ENCODE measurements at places on chromosomes 2 and 18.
A peak's percentile ranks its signal among the peaks of the same experiment; 100 is the strongest.

GRCh38 chr2:158496986-158497385 lies 40.2 kb downstream of the PKP4 start:
- no peak for DNase-seq

DNA sequence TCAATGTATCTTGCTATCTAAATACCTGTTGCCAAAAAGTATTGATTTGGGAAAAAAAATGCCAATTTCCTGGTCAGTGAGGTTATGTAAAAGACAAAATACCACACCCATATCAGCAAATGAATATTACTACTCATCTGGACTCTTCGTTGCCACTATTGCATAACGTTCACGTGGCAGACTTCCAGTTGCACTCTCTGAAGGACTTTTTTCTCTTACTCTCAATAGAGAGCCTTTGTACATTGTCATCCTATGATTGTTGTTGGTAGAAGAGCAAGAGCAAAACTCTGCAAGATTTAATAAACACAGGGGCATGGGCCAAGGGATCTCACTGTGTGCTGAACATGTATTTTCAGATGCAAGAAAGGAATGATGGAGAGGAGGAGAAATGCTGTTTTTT lies 689.8 kb downstream of the MBD2 start:
- no peak for DNase-seq

GRCh38 chr2:226524381-226524843 lies 275.2 kb downstream of the IRS1 start:
- DNase-seq, result no peak

DNA sequence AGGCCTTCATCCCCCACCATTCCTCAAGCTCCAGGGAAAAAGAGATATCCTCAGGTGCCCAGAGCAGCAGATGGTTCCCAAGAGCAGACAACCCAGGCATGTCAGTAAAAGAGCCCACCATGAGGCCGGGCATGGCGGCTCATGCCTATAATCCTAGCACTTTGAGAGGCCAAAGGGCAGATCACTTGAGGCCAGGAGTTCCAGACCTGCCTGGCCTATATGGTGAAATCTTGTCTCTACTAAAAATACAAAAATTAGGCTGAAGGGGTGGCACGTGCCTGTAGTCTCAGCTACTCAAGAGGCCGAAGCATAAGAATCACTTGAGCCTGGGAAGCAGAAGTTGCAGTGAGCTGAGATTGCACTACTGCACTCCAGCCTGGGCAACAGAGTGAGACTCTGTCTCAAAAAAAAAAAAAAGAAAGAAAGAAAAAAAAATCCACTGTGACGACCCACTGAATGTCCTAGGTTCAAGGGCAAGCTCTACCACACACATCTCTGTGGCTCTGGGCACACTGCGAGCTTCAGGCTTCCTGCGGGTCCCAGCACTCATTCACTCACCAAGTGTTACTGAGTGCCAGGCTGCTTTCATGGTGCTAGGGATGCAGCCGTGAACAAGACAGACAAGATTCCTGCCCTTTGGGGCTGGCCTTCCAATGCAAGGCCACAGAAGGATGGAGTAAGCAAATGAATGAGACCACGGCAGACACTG lies 6.5 kb upstream of the DUSP2 start:
- DNase-seq, result no peak

DNA sequence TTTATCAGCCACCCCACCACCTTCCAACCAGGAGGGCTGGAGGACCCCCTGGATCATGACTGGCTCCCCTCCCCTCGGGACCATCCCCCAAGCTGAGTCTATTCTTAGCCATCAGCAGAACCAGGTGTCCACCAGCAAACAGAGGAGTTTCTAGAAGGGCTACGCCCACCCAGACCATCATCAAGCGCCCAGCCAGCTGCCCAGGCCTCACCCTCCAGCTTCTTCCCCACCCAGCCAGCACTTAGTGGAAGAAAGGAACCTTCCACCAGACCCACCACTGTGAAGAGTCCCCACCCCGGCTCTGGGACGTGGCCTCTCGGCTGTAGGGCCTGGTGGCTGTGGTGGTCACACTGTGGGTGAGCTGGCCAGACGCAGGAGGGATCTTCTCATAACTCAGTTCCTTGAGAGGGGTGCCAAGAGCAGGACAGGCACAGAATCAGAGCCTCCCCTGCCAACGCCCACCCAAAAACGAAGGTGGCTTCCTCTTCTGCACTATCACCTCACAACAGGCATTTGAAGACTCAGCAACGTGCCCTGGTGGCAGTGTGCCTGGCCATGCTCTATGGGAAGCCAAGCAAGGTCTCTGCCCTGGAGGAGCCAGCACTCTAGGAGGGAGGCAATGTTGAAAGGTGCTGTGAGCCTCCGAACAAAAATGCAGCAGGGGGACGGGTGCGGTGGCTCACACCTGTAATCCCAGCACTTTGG lies 19.0 kb downstream of the BIN1 start:
- no peak for DNase-seq

GRCh38 chr18:8526332-8526731 lies 82.9 kb upstream of the RAB12 start:
- no peak for DNase-seq

DNA sequence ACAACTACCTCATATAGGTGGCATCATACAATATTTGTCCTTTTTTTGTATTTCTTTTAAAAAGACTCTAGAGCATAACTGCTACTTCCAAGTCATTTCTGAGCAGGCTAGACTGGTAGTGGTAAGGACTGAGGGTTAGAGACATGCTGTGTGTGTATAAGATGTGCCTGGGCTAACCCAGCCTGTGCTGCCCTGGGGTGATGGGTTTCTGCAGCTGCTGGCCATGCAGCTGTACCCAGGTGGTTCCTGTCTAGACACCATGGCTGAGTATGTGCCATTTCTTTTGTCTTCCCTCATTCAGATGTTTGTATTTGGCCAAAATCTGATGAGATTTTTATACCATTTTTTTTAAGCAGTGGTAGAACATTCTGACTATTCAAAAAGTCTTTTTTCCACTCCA lies 40.0 kb downstream of the MERTK start:
- no peak for DNase-seq

DNA sequence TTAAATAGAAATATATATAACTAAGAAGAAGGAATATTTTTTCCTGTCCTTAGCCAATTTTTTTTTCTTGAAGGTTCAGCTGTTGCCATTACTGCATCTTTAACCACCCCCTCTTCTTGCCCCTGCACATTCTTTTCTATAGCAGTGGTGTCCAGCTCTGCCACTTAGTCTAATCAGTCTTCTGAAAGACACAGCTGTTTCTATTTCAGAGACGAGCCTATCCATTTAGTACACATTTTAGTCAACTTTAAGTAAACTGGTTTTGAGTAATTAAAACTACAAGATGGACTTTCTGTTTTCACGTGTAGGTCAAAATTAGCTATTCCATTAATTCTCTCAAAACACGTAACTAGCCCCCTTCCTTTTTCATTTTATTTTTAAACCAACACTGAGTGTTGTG lies 21.0 kb downstream of the SPOPL start:
- no peak for DNase-seq

GRCh38 chr18:60962625-60963024 lies 370.6 kb upstream of the CDH20 start:
- peak; percentile 70 for DNase-seq

DNA sequence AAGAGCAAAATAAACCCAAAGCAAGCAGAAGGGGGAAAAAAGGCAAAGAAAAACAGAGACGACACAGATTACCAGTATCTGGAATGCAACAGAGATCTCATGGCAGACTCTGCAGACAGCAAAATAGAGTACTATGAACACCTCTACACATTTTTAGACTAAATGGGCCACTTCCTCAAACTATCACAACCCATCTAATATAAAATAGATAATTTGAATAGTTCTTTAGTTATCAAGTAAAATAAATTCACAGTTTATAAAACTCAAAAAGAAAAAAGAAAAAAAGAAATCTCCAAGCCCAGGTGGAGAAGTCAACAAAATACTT lies 16.6 kb downstream of the SESTD1 start:
- no peak for DNase-seq

DNA sequence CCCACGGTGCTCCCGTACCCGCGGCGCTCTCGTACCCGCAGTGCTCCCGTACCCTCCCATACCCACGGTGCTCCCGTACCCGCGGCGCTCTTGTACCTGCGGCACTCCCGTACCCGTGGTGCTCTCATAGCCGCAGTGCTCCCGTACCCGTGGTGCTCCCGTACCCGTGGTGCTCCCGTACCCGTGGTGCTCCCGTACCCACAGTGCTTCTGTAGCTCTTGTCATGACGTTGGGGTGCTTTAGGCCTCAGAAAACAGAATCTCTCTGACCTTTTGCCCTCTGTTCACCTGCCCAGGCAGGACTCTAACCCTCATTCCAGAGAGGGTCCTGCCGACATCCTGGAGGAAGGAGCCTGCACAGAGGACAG lies 35.3 kb downstream of the SLC66A2 start:
- no peak for DNase-seq

- DNase-seq, result no peak
Measured at GRCh38 chr2:54964271-54964670, 86.0 kb downstream of the RTN4 start.

DNA sequence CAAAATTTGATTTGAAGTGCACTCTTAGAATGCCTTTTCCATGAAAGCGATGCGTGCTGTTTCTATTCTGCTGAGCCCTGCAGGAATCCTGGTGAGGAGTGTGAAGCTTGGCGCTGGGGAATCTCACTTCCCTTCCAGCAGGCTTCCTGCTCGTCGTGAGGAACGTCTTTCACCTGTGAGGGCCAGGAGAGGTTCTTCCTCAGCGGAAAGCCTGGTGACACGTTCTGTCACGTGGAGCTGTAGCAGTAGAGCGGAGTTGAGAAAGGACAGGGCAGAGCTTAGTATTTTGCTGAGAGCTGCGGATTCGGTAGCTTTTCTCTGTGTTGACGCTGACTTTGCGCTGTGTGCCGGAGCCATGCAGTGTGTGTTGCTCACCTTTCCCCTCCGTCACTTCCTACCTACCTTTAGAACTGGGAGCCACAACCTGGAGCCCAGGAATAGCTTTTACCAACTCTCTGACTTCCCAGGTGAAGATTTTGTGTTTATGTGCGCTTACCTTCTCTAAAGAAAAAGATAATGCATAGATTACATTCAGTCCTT lies 294.8 kb downstream of the PTGR3 start:
- DNase-seq, result no peak

DNA sequence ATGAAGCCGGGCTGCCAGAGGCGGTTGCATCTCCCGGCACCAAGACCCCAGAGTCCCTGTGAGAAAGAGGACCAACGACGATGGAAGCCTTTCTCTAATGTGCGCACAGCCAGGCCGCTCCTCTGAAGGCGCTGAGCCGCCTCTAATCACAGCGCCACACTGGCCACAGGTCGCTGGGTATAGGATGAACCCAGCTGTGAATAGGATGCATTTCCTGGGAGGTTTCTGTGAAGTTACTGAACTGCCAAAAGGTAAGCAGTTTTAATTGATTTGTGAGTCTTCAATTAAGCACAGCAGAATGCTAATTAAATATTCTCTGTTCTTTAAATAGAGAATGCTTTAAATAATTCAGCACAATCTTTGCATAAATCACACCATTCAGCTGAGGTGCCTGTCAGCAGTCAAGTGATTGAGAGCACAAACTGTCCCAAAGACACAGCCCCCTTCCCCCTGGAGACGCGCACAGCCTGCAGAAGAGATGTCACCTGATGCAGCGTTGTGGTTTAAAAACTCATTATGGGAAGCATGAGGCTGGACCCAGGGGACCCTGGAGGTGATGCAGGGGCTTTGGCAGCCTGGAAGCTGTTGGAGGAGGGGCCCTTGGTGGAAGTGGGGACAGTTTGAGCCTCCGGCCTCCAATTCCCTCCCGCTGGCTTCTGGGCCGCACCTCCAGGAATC lies 98.1 kb downstream of the RTP5 start:
- DNase-seq, result no peak

DNA sequence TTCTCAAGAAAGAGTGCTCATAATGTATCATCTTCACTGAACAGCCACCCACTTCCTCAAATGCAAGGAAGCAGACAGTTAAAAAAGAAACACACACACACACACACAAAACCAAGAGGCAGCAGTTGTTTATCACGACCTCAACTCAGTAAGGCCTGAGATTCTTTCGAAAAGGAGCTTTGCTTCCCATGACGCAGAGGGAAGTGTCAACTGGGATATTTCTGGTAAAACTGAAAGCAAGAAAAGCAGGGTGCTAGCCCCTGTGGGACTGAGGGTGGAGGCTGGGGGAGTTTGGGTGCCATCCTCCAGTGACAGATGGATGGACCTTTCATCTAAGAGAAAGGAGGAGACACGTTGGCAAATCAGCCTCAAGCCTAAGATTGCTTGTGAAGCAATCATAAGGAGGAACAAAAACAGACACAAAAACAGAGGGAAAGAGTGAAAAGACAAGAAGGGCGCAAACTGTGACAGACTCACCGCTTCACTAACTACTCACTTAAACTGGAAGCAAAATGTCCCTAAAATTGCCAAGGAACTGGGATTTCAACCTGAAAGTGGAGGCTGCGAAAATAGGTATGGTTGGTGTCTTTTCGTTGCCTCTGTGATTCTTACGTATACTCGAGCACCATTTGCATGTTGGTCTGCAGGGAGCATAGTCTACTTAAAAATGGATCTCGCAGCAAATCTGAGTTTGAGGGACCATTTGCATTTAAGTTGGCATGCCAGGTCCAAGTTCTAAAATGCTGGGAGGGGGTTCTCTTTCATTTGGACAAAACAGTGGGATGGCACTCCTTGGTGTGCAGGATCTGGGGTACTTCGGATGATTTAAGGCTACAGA lies at the start of gene ARHGAP25:
Gene ARHGAP25 (plus strand): TSS at position 124 of the 838 bp plus-strand sequence. CDS start 389 bp downstream, at position 513.
- DNase-seq, result no peak

- no peak for DNase-seq
Measured at GRCh38 chr2:232026910-232027309, 65.4 kb downstream of the DIS3L2 start.

- DNase-seq, result no peak
Measured at GRCh38 chr2:164739966-164740365, 101.7 kb downstream of the COBLL1 start.

DNA sequence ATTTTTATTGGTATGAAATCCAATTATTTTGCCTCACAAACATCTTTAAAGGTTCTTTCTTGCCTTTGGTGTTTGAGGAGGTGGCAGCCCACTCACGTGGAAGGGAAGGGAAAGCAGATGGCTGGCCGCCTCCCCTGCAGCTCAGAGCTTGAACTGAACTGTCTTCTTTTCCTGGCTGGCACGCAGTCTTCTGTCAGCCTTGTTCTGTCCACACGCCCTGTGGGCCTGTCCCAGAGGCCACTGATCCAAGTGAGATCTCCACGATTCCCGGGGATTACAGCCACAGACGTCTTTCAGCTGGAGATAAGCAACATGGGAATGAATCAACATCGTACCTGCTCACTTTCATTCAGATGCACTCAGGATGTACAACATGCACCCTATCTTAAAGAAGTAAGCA lies 73.3 kb downstream of the TMEM18 start:
- DNase-seq, result no peak

- DNase-seq, result no peak
Measured at GRCh38 chr18:27008575-27008974, 143.1 kb upstream of the AQP4 start.

- no peak for DNase-seq
Measured at GRCh38 chr2:172456002-172456401, 28.6 kb downstream of the ITGA6 start.

- DNase-seq, result no peak
Measured at GRCh38 chr2:174059178-174059883, 94.2 kb upstream of the SP3 start.
